ENCODE measurements at places on chromosomes 5 and 9. TPM values are rescaled to one million over a fixed set of nuclear protein-coding genes. Genes with fewer than 3 reads are reported as not detected.

GRCh38 chr9:6896562-6896961 lies 138.8 kb downstream of the KDM4C start:
- peaks cover 6% of the 10 kb centered on the region for H3K4me1 ChIP-seq
- no peak overlapping the region for H3K4me3 ChIP-seq
- H3K36me3 ChIP-seq, result peaks cover 5% of the 10 kb centered on the region
- no peak overlapping the region for H3K27ac ChIP-seq
- DNase-seq, result no peak

- peaks cover 9% of the 10 kb centered on the region for H3K27me3 ChIP-seq
- no peak overlapping the region for H3K27ac ChIP-seq
- H3K36me3 ChIP-seq, result no peaks in the 10 kb centered on the region
- DNase-seq, result no peak
- H3K4me3 ChIP-seq, result no peak overlapping the region
These were observed 57.2 kb upstream of the IER5L start for GRCh38 chr9:129235041-129235930.

GRCh38 chr5:16600397-16600796 lies 16.4 kb downstream of the RETREG1 start:
- H3K36me3 ChIP-seq, result peaks cover 3% of the 10 kb centered on the region
- no peaks in the 10 kb centered on the region for H3K27me3 ChIP-seq
- H3K4me3 ChIP-seq, result no peak overlapping the region

GRCh38 chr5:36029914-36030313 lies 36.8 kb downstream of the UGT3A2 start:
- no peak overlapping the region for H3K27ac ChIP-seq
- H3K36me3 ChIP-seq, result no peaks in the 10 kb centered on the region
- no peak for DNase-seq

DNA sequence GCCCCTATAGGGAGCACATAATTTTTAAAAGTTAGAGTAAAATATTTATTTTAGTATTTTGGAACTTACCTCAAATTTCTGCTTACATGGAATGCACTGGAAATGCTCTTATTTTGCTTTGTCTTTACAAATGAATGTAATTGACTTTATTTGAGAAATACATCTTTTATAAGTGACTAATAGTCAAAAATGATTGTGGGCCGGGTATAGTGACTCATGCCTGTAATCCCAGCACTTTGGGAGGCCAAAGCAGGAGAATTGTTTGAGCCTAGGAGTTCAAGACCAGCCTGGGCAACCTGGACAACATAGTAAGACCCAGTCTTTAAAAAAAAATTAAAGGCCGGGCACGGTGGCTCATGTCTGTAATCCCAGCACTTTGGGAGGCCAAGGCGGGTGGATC lies 5.8 kb downstream of the HMGCR start:
- H3K27me3 ChIP-seq, result no peaks in the 10 kb centered on the region
- H3K36me3 ChIP-seq, result peaks cover 22% of the 10 kb centered on the region
- no peak overlapping the region for H3K27ac ChIP-seq
- DNase-seq, result no peak
- H3K4me3 ChIP-seq, result no peak overlapping the region
- H3K4me1 ChIP-seq, result peaks cover 12% of the 10 kb centered on the region

DNA sequence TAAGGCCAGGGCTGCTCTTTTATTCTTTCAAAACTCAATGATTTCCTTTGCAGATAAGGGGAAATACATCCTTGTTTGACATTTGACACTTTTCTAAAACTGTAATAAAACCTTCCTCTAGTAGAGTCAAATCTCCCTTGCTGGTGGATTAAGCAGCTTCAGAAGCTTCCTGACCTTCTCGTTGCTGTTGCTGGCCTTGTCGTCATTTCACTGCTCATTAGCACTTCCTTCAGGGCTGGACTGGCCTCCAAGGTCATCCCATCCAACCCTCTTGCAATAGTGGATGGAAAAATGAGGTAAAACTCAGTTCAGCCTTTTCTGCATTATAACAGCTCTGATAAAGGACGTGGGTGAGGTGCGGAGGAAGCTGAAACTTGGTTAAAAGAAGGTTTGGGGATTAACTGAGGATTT lies 1.1 kb upstream of the ADAMTSL1 start:
- H3K36me3 ChIP-seq, result no peaks in the 10 kb centered on the region
- no peak overlapping the region for H3K4me3 ChIP-seq
- no peaks in the 10 kb centered on the region for H3K27me3 ChIP-seq
- H3K27ac ChIP-seq, result no peak overlapping the region

DNA sequence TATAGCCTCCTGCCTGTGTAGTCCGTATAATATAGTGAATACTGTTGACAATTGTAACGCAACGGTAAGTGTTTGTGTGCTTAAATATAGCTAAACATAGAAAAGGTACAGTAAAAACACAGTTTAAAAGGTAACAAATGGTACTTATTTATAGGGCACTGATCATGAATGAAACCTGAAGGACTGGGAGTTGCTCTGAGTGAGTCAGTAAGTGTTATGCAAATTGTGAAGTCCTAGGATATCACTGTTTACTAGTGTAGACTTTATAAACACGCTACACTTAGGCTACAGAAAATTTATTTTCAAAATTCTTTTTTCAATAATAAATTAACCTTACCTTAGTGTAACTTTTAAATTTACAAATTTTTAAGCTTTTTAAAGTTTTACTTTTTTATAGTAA lies 1090.1 kb downstream of the CDH9 start:
- H3K27ac ChIP-seq, result no peak overlapping the region
- H3K4me1 ChIP-seq, result no peaks in the 10 kb centered on the region
- no peak for DNase-seq

- H3K4me1 ChIP-seq, result peaks cover 10% of the 10 kb centered on the region
- H3K36me3 ChIP-seq, result no peaks in the 10 kb centered on the region
- no peak for DNase-seq
- no peaks in the 10 kb centered on the region for H3K27me3 ChIP-seq
- no peak overlapping the region for H3K27ac ChIP-seq
- no peak overlapping the region for H3K4me3 ChIP-seq
These were observed 16.5 kb downstream of the NACC2 start for GRCh38 chr9:136078498-136079011.

DNA sequence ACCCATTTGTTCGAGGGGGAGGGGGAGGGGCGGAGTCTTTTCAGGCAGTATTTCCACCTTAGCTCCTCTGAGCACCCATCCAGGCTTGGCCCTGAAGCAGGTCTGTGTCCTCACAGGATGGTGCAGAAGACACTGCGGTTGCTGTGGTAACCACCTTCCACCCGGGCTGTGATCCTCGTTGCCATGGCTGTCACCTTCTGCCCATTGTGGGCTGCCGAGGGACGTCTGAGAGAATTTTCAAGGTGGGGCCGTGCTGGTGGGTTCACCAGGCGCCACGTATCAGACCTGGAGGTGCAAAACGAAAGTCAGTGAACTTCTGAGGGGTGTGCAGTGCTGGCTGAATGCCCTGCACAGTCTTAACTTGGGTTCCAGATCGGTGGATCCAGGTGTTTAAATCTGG lies 26.7 kb downstream of the POLR1E start:
- no peak overlapping the region for H3K4me3 ChIP-seq
- H3K27ac ChIP-seq, result no peak overlapping the region
- peaks cover 2% of the 10 kb centered on the region for H3K36me3 ChIP-seq
- no peak for DNase-seq

DNA sequence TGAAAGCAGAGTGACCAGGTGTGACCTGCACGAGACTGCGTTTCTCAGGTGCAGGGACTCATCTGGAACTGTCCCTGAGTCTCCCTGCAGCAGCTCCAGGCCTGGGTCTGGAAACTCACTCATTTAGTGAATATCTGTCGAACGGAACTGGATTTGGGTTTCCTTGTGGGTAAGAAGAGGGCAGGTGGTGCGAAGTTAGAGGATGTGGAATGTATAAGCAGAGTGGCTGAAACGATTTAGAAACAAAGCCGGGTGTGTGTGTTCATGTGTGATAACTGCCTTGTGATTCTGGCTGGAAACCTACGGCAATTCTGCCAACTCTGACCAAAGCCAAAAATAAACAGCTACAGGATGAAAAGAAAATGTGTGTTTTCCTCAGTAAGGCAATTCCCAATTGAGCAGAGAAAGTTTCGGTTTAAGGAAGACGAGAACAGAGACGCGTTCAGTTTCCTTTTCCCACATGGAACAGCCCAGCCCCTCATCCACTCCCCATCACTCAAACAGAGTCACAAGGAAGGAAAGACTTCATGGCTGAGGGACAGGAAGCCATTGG lies 130.3 kb downstream of the NSG2 start:
- H3K27me3 ChIP-seq, result no peaks in the 10 kb centered on the region
- no peak for DNase-seq
- no peaks in the 10 kb centered on the region for H3K36me3 ChIP-seq
- H3K27ac ChIP-seq, result no peak overlapping the region

DNA sequence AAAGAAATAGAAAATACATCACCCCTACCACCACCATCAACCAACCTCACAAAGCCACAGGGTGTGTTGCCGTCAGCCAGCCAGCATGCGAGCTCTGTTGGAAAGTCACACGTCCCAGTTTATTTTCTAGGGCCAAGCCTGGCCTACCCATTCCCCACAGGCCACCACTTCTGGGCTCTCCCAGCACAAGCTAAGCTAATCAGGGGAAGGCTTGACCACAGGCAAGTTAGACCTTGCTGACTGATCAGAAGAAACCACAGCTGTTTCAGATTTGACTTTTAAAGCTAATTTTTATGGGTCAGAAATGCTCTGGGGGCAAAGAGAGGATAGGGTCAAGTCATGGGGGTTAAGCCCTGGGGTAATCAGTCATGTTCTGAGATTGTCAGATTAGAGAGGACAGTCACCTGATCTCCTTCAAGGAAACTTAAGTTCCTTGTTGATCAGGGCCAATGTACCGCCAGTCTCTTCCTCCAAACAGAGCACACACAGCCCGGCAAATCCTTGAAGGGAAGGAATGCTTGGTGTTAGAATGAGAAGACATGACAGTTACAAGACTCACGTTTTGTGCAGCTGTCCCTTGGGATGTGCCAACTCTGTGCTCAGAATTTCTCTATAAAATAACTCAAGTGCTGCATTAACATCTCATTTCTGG lies 7.6 kb downstream of the SHB start:
- H3K27me3 ChIP-seq, result peaks cover 35% of the 10 kb centered on the region
- no peak overlapping the region for H3K27ac ChIP-seq
- peaks cover 11% of the 10 kb centered on the region for H3K4me1 ChIP-seq
- no peak for DNase-seq

DNA sequence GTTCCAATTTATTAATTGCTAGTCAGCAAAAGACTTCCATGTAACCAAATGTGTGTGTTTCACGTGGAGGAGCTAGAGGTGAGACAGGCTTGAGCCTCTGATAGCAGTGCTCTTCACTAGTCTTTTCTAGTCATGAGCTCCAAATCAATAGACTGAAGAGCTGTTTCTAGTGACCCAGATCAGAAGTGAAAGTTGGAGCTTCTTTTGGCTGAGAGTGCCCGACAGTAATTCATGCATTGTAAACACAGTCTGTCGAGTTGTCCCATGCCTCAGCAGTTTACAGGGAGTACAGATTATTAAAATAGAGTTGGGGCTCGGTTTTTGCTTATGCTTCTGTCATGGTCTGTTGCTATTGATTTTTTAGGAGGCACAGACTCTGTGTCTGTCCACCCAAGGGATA lies 793.1 kb downstream of the DTWD2 start:
- no peak for DNase-seq
- no peaks in the 10 kb centered on the region for H3K36me3 ChIP-seq
- H3K27me3 ChIP-seq, result no peaks in the 10 kb centered on the region
- no peaks in the 10 kb centered on the region for H3K4me1 ChIP-seq
- no peak overlapping the region for H3K4me3 ChIP-seq
- H3K27ac ChIP-seq, result no peak overlapping the region

GRCh38 chr9:88418715-88419540 lies 30.7 kb downstream of the SPIN1 start:
- no peaks in the 10 kb centered on the region for H3K27me3 ChIP-seq
- DNase-seq, result no peak
- no peak overlapping the region for H3K4me3 ChIP-seq

DNA sequence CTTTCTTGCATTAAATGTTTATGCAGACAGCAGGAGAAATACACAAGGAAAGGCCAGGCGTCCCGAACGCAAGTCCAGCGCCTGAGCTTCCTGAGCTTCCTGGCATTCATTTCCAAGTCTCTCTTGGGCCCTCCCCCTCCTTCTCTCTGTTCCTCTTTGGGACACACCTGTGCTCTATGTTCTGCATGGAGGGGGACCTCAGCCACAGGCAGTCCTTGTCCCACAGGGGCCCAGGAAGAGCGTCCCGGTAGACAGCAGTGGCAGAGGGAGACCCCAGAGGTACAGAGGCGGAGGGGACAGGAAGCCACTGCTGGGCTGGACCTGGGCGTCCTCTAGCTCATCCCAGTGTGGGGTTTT lies 221.3 kb downstream of the C9orf50 start:
- no peak for DNase-seq
- peaks cover 2% of the 10 kb centered on the region for H3K27me3 ChIP-seq
- peaks cover 3% of the 10 kb centered on the region for H3K4me1 ChIP-seq
- no peak overlapping the region for H3K4me3 ChIP-seq

GRCh38 chr9:127142291-127142690 lies 19.9 kb upstream of the ANGPTL2 start:
- H3K4me3 ChIP-seq, result no peak overlapping the region
- no peak overlapping the region for H3K27ac ChIP-seq
- H3K27me3 ChIP-seq, result no peaks in the 10 kb centered on the region
- no peaks in the 10 kb centered on the region for H3K36me3 ChIP-seq
- no peak for DNase-seq
- H3K4me1 ChIP-seq, result no peaks in the 10 kb centered on the region

DNA sequence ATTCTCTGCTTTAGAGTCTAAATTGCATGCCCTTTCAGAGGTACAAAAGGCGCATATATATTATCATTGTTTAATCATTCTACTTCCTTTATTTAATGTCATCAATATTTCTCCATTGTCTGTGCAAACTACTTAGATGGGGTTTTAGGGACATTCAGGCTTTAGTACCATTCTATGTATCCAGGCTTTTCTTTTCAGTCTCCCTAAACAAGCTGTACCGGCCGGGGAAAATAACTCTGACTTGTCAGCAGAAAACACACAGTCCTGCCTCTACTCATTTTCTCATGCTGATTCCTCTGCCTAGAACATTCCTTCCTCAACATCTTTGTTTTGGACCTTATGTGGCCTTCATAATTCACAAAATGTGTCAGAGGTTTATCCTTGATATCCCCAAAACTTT lies 392.1 kb upstream of the DAB2 start:
- H3K27me3 ChIP-seq, result no peaks in the 10 kb centered on the region
- no peak overlapping the region for H3K27ac ChIP-seq
- H3K4me1 ChIP-seq, result no peaks in the 10 kb centered on the region
- H3K36me3 ChIP-seq, result no peaks in the 10 kb centered on the region
- DNase-seq, result no peak
- no peak overlapping the region for H3K4me3 ChIP-seq

- H3K27ac ChIP-seq, result no peak overlapping the region
- no peaks in the 10 kb centered on the region for H3K27me3 ChIP-seq
- peaks cover 47% of the 10 kb centered on the region for H3K36me3 ChIP-seq
- no peaks in the 10 kb centered on the region for H3K4me1 ChIP-seq
These were observed 59.6 kb downstream of the RICTOR start for GRCh38 chr5:39014561-39014960.

- H3K4me3 ChIP-seq, result no peak overlapping the region
- no peaks in the 10 kb centered on the region for H3K4me1 ChIP-seq
- H3K27ac ChIP-seq, result no peak overlapping the region
- no peak for DNase-seq
- H3K27me3 ChIP-seq, result no peaks in the 10 kb centered on the region
These were observed 78.7 kb downstream of the ELAVL2 start for GRCh38 chr9:23747088-23748075.

- no peaks in the 10 kb centered on the region for H3K36me3 ChIP-seq
- H3K27ac ChIP-seq, result no peak overlapping the region
- no peaks in the 10 kb centered on the region for H3K4me1 ChIP-seq
These were observed 12.9 kb upstream of the SLCO6A1 start for GRCh38 chr5:102511666-102512065.

JAKMIP2 gene
- total RNA-seq, result 2.4 TPM

PCDHB7 gene
- not detected for total RNA-seq

GPX3 gene
- total RNA-seq, result not detected

GRM6 gene
- total RNA-seq, result not detected

SLC25A2 gene
- 3.6 TPM for total RNA-seq

TRIM32 gene
- 16.7 TPM for total RNA-seq

Measured in B cell (primary cell).